ENCODE measurements at places on chromosomes 3 and 15.

DNA sequence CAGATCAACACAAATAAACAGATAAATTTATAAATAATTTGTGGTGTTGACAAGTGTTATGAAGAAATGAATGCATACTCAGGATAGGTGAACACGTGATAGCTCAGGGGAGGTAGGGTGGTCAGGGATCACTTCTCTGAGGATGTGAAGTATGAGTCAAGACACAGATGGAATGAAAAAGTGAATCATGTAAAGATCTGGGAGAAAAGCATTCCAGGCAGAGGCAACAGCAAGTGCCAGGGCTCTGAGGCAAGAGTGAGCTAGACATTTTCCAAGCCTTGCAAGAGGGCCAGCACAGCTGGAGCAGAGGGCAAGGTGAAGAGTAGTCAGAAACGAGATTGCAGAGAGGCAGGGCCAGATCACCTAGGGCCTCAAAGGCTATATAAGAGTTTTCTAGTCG is 177.8 kb downstream of the WNT5A start:
- DNase-seq = peak; percentile 38

DNA sequence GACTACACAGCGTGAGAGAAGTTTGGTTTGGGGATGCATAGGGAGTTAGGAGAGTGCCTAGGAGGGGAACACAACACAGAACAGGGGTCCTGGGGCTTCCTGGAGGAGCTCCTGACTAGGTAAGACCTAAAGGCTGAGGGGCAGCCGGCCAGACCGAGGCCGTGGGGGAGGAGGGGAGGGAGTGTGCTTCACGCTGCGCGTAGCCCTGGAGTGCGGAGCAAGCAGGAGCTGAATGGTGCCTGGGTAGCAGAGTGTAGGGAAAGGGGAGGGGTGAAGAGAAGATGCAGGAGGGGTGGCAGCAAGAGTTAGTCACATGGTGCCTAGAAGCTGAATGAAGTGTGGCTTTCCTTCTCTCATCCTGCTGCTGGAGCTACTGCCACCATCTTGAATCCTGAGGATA is 32.4 kb upstream of the HHATL start:
- no peak for DNase-seq

GRCh38 chr3:27526614-27527315 is 42.6 kb upstream of the SLC4A7 start:
- no peak for DNase-seq

GRCh38 chr3:27666708-27667107 is 55.4 kb downstream of the EOMES start:
- DNase-seq = no peak

GRCh38 chr3:15216501-15216900 is 10.5 kb downstream of the CAPN7 start:
- no peak for DNase-seq

- DNase-seq = no peak
Observed at GRCh38 chr3:79211586-79212359, 556.0 kb downstream of the ROBO1 start.

DNA sequence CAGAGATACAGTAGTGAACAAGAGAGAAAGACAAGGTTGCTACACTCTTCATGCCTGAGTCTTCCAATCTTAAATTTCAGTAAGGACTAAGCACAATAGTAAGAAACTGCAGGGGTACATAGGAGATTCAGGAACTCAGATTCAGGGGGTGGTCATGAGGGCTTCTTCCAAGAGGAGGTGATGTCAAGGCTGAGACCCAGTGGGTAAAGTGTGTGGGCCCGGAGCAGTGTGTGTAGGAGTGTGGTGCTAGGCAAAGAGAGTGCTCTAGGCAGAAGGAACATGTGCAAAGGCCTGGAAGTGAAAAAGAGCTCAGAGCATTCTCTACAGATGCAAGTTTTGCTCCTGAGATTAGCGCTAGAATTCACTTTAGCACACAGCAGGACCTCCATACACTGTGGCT is 102.9 kb upstream of the SPATA12 start:
- DNase-seq = no peak

- no peak for DNase-seq
Observed at GRCh38 chr3:51709675-51710074, 2.8 kb downstream of the GRM2 start.

GRCh38 chr3:196220991-196221390 is 4.7 kb downstream of the SLC51A start:
- no peak for DNase-seq

GRCh38 chr3:31240466-31240865 is 292.3 kb upstream of the STT3B start:
- DNase-seq = no peak

- DNase-seq = no peak
Observed at GRCh38 chr3:103963599-103963998, 1403.1 kb upstream of the ALCAM start.

DNA sequence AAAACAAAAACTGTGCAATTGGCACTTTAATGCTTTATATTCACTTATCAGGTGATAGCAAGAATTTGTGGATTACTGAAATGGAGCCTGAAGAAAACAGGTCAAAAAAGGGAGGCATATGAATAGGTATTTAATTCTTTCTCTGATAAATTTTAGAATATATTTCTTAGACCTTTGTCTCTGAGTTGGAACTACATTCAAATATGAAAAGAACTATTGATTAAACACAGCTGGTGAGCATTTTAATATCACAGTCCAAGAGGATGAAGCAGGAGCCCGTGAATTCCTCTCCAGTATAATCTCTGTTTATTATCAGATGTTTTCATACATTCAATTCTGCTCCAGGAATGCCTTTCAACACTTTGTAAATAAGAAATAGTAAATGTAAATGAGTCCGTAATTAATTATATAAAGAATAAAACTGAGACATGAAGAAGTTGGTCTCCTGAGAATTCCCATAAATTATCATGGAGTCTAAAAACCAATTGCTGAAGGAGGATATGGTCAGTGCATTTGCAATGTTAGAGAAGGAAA is 86.3 kb upstream of the ARHGEF26 start:
- no peak for DNase-seq

- DNase-seq = no peak
Observed at GRCh38 chr3:177557548-177557947, 360.3 kb upstream of the TBL1XR1 start.

- no peak for DNase-seq
Observed at GRCh38 chr15:81052046-81052445, 51.3 kb downstream of the TLNRD1 start.
